ENCODE measurements at places on chromosomes 1 and 21. TPM values are rescaled to one million over a fixed set of nuclear protein-coding genes. Genes with fewer than 3 reads are reported as not detected.

BEND5 gene
- total RNA-seq, result 8.9 TPM

HNRNPR gene
- 115 TPM for total RNA-seq

IGSF9 gene
- total RNA-seq, result 0.21 TPM

PCP4 gene
- not detected for total RNA-seq

EXO1 gene
- total RNA-seq, result not detected

CDA gene
- not detected for total RNA-seq

AMY1A gene
- total RNA-seq, result not detected

DNA sequence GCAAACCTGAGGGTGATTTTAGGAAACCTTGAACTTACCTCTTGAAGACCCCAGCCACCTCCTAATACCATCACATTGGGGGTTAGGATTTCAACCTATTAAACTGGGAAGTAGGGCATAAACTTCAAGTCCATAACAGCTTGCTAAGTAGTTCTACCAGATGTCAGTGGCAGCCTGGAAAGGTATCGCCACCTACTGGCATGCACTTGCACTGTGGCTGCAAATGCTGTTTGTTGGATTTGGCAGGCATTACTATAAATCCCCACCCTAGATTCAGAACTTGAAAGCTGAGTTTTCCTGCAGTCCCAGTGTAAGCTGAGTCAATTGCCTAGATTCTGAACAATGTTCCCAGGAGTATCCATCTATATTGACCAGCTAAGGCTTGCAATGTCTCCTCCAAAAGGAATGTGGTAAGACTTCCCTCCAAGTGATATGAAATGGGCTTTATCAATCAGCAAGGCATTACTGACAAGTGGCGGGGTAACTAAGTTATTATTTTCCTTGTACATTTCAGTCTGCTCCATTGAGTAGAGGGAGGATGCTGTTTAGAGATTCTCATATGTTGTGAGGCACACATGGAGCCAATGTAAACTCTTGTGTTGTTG lies 474.5 kb downstream of the PTPRC start:
- no peak overlapping the region for H3K27ac ChIP-seq
- H3K36me3 ChIP-seq, result no peaks in the 10 kb centered on the region
- no peaks in the 10 kb centered on the region for H3K27me3 ChIP-seq
- DNase-seq, result peak; percentile 48
- no peak overlapping the region for H3K4me3 ChIP-seq

GRCh38 chr1:36588972-36589371 lies 106.3 kb upstream of the CSF3R start:
- H3K27ac ChIP-seq, result no peak overlapping the region
- no peak overlapping the region for H3K4me3 ChIP-seq
- no peak for DNase-seq
- H3K27me3 ChIP-seq, result peaks cover 64% of the 10 kb centered on the region

DNA sequence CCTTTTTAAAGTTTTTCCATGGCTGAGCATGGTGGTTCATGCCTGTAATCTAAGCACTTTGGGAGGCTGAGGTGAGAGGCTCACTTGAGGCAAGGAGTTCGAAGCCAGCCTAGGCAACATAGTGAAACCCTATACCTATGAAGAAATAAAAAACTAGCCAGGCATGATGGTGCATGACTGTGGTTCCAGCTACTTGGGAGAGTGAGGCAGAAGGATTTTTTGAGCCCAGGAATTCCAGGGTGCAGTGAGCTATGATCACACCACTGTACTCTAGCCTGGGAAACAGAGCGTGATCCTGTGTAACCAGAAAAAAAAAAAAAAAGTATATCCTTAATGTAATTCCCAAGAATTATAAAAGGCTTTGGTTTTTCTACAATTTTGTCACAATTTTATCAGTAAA lies 17.4 kb downstream of the DEPDC1 start:
- no peak overlapping the region for H3K4me3 ChIP-seq
- H3K27ac ChIP-seq, result no peak overlapping the region
- no peak for DNase-seq
- no peaks in the 10 kb centered on the region for H3K36me3 ChIP-seq
- H3K4me1 ChIP-seq, result no peaks in the 10 kb centered on the region

- H3K4me1 ChIP-seq, result peaks cover 23% of the 10 kb centered on the region
- DNase-seq, result no peak
- H3K36me3 ChIP-seq, result no peaks in the 10 kb centered on the region
- peak overlapping the region; percentile 90 for H3K27ac ChIP-seq
These were observed 17.5 kb upstream of the ECE1 start for GRCh38 chr1:21307663-21308305.

- H3K27ac ChIP-seq, result peak overlapping the region; percentile 100
- H3K27me3 ChIP-seq, result no peaks in the 10 kb centered on the region
- peak overlapping the region; percentile 100 for H3K4me3 ChIP-seq
- peak; percentile 57 for DNase-seq
- H3K36me3 ChIP-seq, result peaks cover 4% of the 10 kb centered on the region
These were observed 1.7 kb downstream of the H3-3A start for GRCh38 chr1:226063977-226064815.

GRCh38 chr21:36321325-36322082 lies 1.5 kb downstream of the MORC3 start:
- peak overlapping the region; percentile 90 for H3K27ac ChIP-seq
- peaks cover 21% of the 10 kb centered on the region for H3K4me1 ChIP-seq
- no peak for DNase-seq

- H3K27ac ChIP-seq, result no peak overlapping the region
- DNase-seq, result no peak
- H3K36me3 ChIP-seq, result no peaks in the 10 kb centered on the region
- peaks cover 28% of the 10 kb centered on the region for H3K27me3 ChIP-seq
- no peaks in the 10 kb centered on the region for H3K4me1 ChIP-seq
- no peak overlapping the region for H3K4me3 ChIP-seq
These were observed 135.1 kb upstream of the MAGI3 start for GRCh38 chr1:113255038-113255719.

GRCh38 chr1:11836955-11837766 lies 10.4 kb downstream of the NPPA start:
- no peaks in the 10 kb centered on the region for H3K27me3 ChIP-seq
- H3K27ac ChIP-seq, result no peak overlapping the region
- DNase-seq, result no peak
- H3K4me1 ChIP-seq, result peaks cover 4% of the 10 kb centered on the region
- no peak overlapping the region for H3K4me3 ChIP-seq
- peaks cover 17% of the 10 kb centered on the region for H3K36me3 ChIP-seq

DNA sequence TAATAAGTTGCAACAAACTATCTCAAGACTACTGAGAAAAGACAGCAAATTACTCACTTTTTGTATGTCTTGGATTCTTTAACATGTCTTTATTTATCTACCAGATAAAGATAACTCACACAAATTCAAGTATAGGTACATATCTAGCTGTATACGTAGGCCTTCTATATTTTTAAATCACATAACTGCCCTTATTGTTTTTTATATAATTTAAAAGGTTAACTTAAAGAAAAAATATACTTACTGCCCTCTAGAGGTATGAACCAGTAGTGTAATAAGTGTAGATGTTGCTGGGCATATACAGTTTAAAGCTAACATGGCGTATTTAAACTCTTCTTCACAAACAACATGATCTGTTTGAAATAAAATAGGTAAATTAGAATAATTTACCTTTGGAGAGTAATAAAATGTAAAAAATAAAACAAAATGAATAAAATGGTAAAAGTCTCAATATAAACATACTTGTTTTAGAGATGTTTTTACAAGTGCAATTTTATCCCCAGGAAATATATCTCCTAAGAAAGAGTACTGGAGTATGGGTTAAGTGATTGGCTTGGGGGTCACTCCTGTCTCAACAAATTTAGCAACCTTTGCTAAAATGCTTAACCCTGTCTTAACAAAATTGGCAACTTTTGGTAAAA lies 235.2 kb downstream of the KCNT2 start:
- no peak for DNase-seq
- H3K27me3 ChIP-seq, result no peaks in the 10 kb centered on the region
- no peak overlapping the region for H3K4me3 ChIP-seq
- H3K36me3 ChIP-seq, result no peaks in the 10 kb centered on the region
- H3K27ac ChIP-seq, result no peak overlapping the region

GRCh38 chr1:38941093-38941492 lies 537 bp downstream of the RHBDL2 start:
- H3K4me3 ChIP-seq, result no peak overlapping the region
- H3K4me1 ChIP-seq, result no peaks in the 10 kb centered on the region
- no peak for DNase-seq
- H3K27ac ChIP-seq, result no peak overlapping the region
- H3K36me3 ChIP-seq, result no peaks in the 10 kb centered on the region

- peaks cover 89% of the 10 kb centered on the region for H3K36me3 ChIP-seq
- peaks cover 56% of the 10 kb centered on the region for H3K4me1 ChIP-seq
- DNase-seq, result no peak
These were observed 167.5 kb downstream of the CLIC6 start for GRCh38 chr21:34836103-34836932.
